LHCN-M2 (cell line): ENCODE measurements at places on chromosomes 1 and 21. TPM values are rescaled to one million over a fixed set of nuclear protein-coding genes. Genes with fewer than 3 reads are reported as not detected.

PLPPR4 gene
- 0.26 and 0.34 TPM in 2 replicates for total RNA-seq

GRCh38 chr1:109931189-109931731, 20.6 kb downstream of the CSF1 start:
- peak; percentile 87 for DNase-seq

- no peak for DNase-seq
Observed at GRCh38 chr1:107523736-107524135, 382.9 kb downstream of the NTNG1 start.

RABGGTB gene
- total RNA-seq = 90.5 and 92.2 TPM in 2 replicates

ELAPOR1 gene
- total RNA-seq = 0.17 and 0.38 TPM in 2 replicates

GRCh38 chr21:44065428-44065827, 41.8 kb upstream of the PWP2 start:
- no peak for DNase-seq

RBP7 gene
- not detected in 2 replicates for total RNA-seq

DNA sequence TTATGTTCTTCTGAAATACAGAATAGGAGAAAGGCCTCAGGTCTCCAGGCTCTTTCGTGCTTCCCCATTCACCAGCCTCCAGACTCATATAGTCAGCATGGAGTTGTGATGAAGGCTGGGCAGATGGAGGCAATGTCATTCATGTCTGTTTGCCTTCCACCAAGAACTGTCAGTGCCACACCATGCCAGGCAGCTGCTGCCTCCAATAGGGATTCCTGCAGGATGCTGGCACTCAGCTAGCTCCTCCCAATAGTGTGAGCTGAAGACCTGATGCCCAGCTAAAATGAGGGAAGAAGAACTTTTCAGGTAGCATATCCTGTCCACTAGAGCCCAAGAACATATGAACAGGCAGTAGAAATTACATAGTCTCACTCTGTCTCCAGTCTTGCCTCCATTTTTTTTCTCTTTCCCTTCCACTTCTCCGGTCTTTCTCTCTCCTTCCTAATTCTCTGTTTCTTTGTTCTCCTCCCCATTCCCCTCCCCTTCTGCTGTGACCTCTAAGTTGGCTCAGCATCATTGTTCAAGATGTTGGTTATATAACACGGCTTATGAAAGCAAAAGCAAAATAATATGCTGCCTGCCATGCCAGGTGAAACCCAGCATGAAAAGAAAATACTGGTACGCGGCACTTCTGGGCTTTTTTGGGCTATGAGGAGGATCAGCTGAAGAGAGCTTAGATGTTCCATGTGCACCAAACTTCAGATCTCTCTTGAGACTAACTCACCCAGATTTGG, 17.3 kb downstream of the GLUL start:
- DNase-seq = no peak

DNA sequence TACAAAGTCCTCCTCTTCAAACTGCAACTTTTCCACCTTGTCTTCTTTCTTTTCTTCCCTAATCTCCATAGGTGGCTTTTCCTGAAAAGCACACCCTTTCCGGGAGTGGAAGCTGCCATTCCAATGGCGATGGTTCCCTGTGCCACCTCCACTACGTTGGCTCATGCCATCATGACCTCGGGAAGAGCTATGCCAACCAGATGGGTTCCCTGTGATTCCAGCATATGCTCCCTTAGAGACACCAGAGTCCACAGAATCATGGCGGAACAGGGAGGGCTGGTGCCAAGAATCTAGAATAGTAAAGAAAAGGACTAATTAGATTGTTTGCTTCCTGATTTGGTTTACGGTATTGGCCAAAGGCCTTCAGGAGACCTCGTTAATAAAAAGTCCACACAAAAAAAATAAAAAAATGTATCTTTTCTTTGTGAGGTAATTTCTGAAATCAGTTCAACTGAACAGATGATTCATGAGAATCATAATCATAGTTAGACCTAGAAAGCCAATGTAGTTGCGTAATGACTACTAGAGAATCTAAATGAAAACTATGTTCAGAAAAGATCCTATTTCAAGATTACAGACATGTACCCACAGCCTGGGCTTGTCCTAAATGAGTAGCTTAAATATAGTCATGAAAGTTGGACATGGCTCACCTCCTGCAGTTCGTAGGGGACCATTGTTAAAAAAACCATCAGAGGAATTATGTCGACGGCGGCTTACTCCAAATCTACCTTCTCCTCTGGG, 30.9 kb upstream of the CCDC17 start:
- DNase-seq = peak; percentile 63

- no peak for DNase-seq
Observed at GRCh38 chr21:31348188-31348587, 4.1 kb upstream of the TIAM1 start.

VCAM1 gene
- 0.51 and 0.63 TPM in 2 replicates for total RNA-seq

CFAP141 gene
- not detected in 2 replicates for total RNA-seq

GRCh38 chr1:204558467-204558866, 42.3 kb downstream of the MDM4 start:
- DNase-seq = no peak

HTR6 gene
- total RNA-seq = not detected in 2 replicates

PGLYRP3 gene
- total RNA-seq = not detected in 2 replicates

- no peak for DNase-seq
Observed at GRCh38 chr1:24216276-24217074, 29.4 kb upstream of the IFNLR1 start.

- DNase-seq = no peak
Observed at GRCh38 chr1:159005676-159006075, 4.0 kb upstream of the IFI16 start.

ADPRS gene
- 41.2 and 46.9 TPM in 2 replicates for total RNA-seq

GRCh38 chr1:56543783-56544612, 35.4 kb downstream of the PLPP3 start:
- no peak for DNase-seq

GRCh38 chr1:32939655-32940371, 24.8 kb downstream of the RNF19B start:
- peak; percentile 87 for DNase-seq

SCCPDH gene
- 61.3 and 67.6 TPM in 2 replicates for total RNA-seq

- DNase-seq = no peak
Observed at GRCh38 chr1:152505083-152505482, 5.5 kb upstream of the LCE5A start.

GJA5 gene
- not detected in 2 replicates for total RNA-seq

GRCh38 chr1:186536273-186536890, 75.5 kb upstream of the PDC start:
- peak; percentile 15 for DNase-seq

GRCh38 chr1:117673405-117673804, 67.6 kb downstream of the TENT5C start:
- peak; percentile 79 for DNase-seq

- DNase-seq = peak; percentile 6
Observed at GRCh38 chr1:35112668-35113067, 33.5 kb downstream of the ZMYM1 start.

DNA sequence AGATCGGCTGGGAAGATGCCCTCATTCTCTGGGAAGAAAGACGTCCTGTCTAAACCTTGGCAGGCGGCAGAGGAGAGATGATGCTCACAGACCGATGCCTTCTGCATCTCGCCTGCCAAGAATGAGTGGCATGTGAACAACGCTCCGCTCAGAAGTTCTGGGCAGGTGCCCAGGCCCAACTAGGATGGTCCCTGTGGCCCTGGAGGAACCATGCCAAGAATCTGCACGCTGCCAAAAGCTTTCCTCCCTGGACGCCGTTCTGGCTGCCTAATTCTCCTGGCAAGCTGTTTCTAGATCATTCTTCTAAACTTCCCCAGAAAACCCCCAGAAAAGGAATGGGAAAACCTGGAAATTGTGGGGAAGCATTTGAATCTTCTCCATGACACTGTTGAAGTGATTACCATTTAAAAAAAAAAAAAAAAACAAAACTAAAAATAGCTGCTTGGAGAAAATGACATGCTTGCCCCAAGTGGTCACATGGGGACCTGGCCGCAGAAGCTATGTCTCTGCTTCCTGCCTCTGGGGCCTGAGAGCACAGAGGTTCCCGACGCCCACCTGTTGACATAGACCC, 440.9 kb downstream of the PRDM2 start:
- no peak for DNase-seq
